ENCODE measurements at places on chromosomes 3 and 15. TPM values are rescaled to one million over a fixed set of nuclear protein-coding genes. Genes with fewer than 3 reads are reported as not detected.

DNA sequence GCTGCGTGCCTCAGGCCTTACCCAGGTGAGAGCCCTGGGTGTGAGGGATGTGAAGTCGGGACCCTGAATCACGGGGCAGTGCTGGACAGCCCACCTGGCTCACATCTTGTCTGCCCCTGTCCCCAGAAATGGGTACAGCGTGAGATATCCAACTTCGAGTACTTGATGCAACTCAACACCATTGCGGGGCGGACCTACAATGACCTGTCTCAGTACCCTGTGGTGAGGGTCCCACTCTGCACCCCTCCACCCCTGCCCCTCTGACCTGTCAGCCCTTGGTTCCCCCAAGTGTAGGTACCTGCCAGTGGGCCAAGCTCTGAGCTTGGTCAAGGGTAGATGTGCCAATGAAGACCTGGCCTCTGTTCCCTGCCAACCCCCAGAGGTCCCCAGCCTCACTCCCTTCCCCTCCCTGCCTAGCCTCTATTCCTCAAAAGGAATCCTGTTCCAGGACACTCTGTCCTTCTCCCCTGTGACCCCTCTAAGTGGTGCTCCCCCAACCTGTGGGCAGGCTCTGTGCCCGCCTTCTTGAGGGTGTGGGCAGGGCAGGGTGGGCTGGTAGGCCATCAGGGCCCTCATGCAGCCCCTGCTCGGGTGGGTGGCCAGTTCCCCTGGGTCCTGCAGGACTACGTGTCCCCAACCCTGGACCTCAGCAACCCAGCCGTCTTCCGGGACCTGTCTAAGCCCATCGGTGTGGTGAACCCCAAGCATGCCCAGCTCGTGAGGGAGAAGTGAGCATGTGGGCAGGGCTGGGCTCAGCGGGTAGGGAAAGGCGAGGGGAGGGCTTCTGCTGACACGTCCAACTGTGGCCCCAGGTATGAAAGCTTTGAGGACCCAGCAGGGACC is 25.1 kb downstream of the NBEAL2 start:
- no peak overlapping the region for H3K27ac ChIP-seq
- no peaks in the 10 kb centered on the region for H3K4me1 ChIP-seq
- H3K4me3 ChIP-seq = no peak overlapping the region
- H3K36me3 ChIP-seq = peaks cover 30% of the 10 kb centered on the region

DNA sequence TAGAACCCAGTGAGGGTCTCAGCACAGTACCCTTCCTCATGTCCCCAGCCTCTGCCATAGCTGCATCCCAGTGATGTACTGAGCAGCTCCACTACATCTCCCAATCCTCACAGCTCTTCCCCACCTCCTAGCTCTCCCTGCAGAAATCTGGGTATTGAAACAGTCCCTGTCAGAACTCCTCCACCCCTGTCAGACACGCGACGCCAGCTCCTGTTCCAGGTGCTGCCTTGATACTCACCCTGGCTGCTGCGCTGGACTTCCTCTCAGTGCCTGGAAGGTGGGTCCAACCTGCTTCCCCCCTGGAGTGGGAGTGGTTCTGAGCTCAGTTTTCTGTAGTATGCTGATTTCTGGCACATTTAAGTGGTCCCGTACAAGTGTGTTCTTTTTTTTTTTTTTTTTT is 160.9 kb upstream of the SLCO3A1 start:
- no peaks in the 10 kb centered on the region for H3K4me1 ChIP-seq
- no peak overlapping the region for H3K4me3 ChIP-seq
- H3K36me3 ChIP-seq = no peaks in the 10 kb centered on the region
- no peak for DNase-seq
- H3K27me3 ChIP-seq = no peaks in the 10 kb centered on the region
- no peak overlapping the region for H3K27ac ChIP-seq

- H3K4me1 ChIP-seq = peaks cover 48% of the 10 kb centered on the region
- DNase-seq = no peak
- H3K27ac ChIP-seq = no peak overlapping the region
- H3K27me3 ChIP-seq = no peaks in the 10 kb centered on the region
- no peak overlapping the region for H3K4me3 ChIP-seq
- H3K36me3 ChIP-seq = peaks cover 25% of the 10 kb centered on the region
Measured at GRCh38 chr15:67090297-67091070, 25.1 kb downstream of the SMAD3 start.

GRCh38 chr3:77319711-77320110 is 279.8 kb downstream of the ROBO2 start:
- peak; percentile 53 for DNase-seq
- H3K27ac ChIP-seq = no peak overlapping the region
- peaks cover 33% of the 10 kb centered on the region for H3K27me3 ChIP-seq
- H3K4me1 ChIP-seq = no peaks in the 10 kb centered on the region
- no peak overlapping the region for H3K4me3 ChIP-seq
- H3K36me3 ChIP-seq = no peaks in the 10 kb centered on the region

DNA sequence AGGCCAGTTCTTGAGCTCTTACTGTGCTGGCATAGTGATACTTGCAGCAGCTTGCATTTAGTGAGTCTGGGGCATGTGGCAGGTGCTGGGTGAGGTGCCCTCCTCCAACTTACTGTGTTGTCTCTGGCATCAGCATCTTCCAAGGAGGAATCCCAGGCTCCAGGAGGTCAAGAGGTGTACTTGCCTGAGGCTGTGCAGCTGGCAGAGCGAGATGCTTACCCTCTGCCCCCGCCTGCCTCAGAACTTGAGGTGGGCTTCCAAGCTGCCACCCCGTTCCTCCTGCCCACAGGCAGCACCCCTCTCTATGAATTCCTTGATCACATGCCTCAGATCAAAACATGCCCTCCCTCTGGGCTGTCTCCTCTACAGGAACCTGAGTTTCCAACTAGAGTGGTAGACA is 86.0 kb downstream of the EEFSEC start:
- H3K27me3 ChIP-seq = no peaks in the 10 kb centered on the region
- H3K27ac ChIP-seq = no peak overlapping the region
- peaks cover 6% of the 10 kb centered on the region for H3K4me1 ChIP-seq
- H3K36me3 ChIP-seq = no peaks in the 10 kb centered on the region
- DNase-seq = no peak

GRCh38 chr3:197507081-197507480 is 48.7 kb downstream of the BDH1 start:
- H3K27me3 ChIP-seq = peaks cover 8% of the 10 kb centered on the region
- no peaks in the 10 kb centered on the region for H3K4me1 ChIP-seq
- H3K27ac ChIP-seq = no peak overlapping the region
- no peak overlapping the region for H3K4me3 ChIP-seq
- no peaks in the 10 kb centered on the region for H3K36me3 ChIP-seq

- H3K4me3 ChIP-seq = no peak overlapping the region
- peaks cover 4% of the 10 kb centered on the region for H3K4me1 ChIP-seq
- DNase-seq = peak; percentile 61
Measured at GRCh38 chr15:93029214-93029835, 59.7 kb downstream of the RGMA start.

GRCh38 chr3:40737343-40737742 is 212.6 kb downstream of the ZNF621 start:
- H3K36me3 ChIP-seq = no peaks in the 10 kb centered on the region
- no peaks in the 10 kb centered on the region for H3K27me3 ChIP-seq
- DNase-seq = no peak
- no peaks in the 10 kb centered on the region for H3K4me1 ChIP-seq
- no peak overlapping the region for H3K4me3 ChIP-seq

DNA sequence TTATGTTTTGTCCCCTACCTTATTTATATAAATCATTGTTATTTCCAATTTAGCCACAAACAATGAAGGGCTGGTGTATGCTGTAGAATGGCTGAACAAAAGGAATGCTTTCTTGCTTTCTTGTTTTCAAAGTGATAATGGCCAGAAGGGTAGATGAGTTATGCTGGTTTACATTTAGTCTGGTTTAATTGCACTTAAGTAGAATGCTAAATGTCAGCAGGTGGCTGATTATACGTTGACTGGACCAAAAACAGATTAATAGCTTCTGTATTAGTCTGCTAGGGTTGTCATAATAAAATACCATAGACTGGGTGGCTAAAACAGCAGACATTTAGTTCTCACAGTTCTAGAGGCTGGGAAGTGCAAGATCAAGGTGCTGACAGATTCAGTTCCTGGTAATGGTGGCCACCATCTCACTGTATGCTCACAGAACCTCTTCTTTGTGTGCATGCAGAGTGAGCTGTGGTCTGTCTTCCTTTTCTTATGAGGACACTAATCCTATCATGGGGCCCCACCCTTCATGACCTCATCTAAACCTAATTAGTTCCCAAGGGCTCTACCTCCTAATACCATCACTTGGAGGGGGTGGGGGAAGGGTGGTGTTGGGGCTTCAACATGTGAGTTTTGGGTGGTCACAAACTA is 17.1 kb upstream of the XIRP1 start:
- H3K36me3 ChIP-seq = no peaks in the 10 kb centered on the region
- DNase-seq = no peak
- H3K27ac ChIP-seq = no peak overlapping the region
- H3K27me3 ChIP-seq = no peaks in the 10 kb centered on the region
- H3K4me3 ChIP-seq = peak overlapping the region; percentile 15

- peaks cover 21% of the 10 kb centered on the region for H3K4me1 ChIP-seq
- no peak overlapping the region for H3K27ac ChIP-seq
- peaks cover 17% of the 10 kb centered on the region for H3K36me3 ChIP-seq
Measured at GRCh38 chr3:25447925-25448324, 19.9 kb downstream of the RARB start.

DNA sequence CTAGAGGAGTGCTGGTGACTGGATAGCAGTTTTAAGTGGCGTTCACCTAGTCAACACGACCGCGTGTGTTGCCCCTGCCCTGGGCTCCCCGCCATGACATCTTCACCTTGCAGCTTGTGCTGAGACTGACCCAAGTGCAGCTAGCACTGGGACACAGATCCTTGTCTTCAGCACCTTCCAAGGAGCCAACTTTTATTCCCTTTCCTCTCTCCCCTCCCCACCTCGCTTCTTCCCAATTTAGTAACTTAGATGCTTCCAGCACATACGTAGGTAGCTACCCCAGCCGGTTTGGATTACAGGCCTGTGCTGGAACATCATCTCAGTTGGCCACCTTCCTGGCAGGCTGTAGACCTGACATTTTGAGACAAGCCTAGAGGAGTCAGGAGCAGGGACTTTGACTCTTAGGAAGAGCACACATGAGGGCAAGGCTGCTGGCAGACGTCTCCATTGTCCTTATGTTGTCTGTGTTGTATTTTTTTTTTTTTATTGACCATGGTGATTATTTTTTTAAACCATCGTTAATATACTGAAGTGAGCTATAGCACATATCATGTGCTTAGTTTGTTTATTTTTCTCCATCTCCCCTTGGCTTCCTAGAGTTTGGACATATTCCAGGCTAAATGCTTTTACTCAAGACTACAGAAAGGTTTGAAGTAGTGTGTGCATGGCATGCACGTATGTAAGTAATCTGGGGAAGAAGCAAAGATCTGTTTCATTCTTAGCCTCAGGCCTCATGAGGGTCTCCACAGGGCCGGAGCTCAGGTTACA is 61.1 kb downstream of the AAGAB start:
- H3K36me3 ChIP-seq = peaks cover 46% of the 10 kb centered on the region
- H3K4me3 ChIP-seq = no peak overlapping the region
- no peak overlapping the region for H3K27ac ChIP-seq

DNA sequence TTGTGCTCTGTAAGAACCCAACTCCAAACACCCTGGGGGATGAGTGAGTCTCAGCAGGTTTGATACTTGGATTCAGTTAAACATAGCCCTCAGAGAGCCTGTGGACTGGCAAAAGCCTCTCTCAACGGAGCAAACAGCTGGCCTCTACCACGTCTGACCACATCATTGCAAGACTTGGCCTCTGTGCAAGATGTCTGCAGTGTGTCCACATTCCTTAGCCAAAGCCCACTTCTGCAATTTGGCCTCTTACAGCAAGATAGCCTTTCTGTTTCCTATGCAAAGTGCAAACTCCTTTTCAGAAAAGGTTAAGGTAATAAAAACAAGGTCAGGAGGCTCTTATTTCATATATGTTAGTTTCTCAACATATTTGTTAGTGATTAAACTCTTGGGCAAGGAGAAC is 27.9 kb downstream of the FBN1 start:
- H3K4me3 ChIP-seq = no peak overlapping the region
- no peak overlapping the region for H3K27ac ChIP-seq
- H3K4me1 ChIP-seq = no peaks in the 10 kb centered on the region
- H3K27me3 ChIP-seq = no peaks in the 10 kb centered on the region
- no peaks in the 10 kb centered on the region for H3K36me3 ChIP-seq
- DNase-seq = no peak

- no peak for DNase-seq
- peak overlapping the region; percentile 8 for H3K27ac ChIP-seq
- peaks cover 8% of the 10 kb centered on the region for H3K4me1 ChIP-seq
- H3K4me3 ChIP-seq = no peak overlapping the region
- peaks cover 91% of the 10 kb centered on the region for H3K36me3 ChIP-seq
- H3K27me3 ChIP-seq = no peaks in the 10 kb centered on the region
Measured at GRCh38 chr3:183386651-183387050, 41.8 kb downstream of the MCF2L2 start.

DNA sequence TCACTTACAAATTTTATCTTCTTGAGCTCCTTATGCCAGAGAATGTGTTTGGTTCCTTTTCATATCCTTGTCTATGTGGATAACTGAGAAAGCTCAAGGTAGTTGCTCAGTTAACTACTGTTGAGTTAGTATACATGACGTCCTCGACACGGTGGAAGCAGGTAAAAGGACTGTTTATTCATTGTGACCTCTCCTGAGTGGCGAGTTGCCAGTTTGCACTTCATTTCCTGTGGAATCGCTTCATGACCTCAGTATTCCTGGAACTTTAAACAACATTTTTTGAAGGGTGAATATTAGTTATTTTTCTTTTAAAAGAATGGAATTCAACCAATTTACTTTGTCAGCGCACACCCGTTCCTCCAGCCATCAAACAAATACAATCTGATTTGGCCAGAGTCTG is 1.2 kb upstream of the TPRG1 start:
- H3K27ac ChIP-seq = no peak overlapping the region
- H3K4me3 ChIP-seq = no peak overlapping the region
- H3K27me3 ChIP-seq = no peaks in the 10 kb centered on the region
- DNase-seq = no peak
- H3K4me1 ChIP-seq = peaks cover 7% of the 10 kb centered on the region

DNA sequence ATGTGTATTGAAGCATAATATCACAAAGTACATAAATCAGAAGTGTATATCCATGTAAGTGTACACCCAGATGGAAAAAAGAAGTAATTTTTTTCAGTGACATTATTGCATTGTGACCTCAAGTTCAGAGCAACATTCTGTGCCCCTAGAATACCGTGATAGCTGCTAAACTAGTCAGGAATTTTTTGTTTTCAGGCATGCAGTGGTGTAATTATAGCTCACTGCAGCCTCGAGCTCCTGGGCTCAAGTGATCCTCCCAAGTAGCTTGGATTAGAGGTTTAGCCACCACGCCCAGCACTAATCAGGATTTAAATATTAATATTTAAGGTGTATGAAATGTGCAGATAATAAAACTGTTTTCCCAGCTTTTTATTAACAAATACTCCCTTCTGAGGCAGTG is 25.5 kb downstream of the SEC62 start:
- no peak overlapping the region for H3K4me3 ChIP-seq
- no peak overlapping the region for H3K27ac ChIP-seq
- no peak for DNase-seq
- no peaks in the 10 kb centered on the region for H3K27me3 ChIP-seq
- peaks cover 85% of the 10 kb centered on the region for H3K36me3 ChIP-seq

NXPE3 gene
- 8.1 TPM for total RNA-seq

HHLA2 gene
- not detected for total RNA-seq

RLBP1 gene
- total RNA-seq = not detected

SPINK8 gene
- total RNA-seq = not detected

PHLDB2 gene
- 67.4 TPM for total RNA-seq

ACVR2B gene
- 112 TPM for total RNA-seq

A4GNT gene
- total RNA-seq = not detected

GOLGA6L4 gene
- 3.3 TPM for total RNA-seq

TUSC7 gene
- total RNA-seq = not detected

GRAMD2A gene
- 2.0 TPM for total RNA-seq

MKRN2OS gene
- not detected for total RNA-seq

STRIT1 gene
- not detected for total RNA-seq

GABRR3 gene
- not detected for total RNA-seq

WDR93 gene
- 0.36 TPM for total RNA-seq

CASR gene
- total RNA-seq = 0.02 TPM

MED12L gene
- 15.5 TPM for total RNA-seq

NCKIPSD gene
- 32.5 TPM for total RNA-seq

MAP1A gene
- total RNA-seq = 0.74 TPM
